ENCODE measurements at places on chromosomes 3 and 15.

- peak; percentile 43 for DNase-seq
- no peak overlapping the region for H3K27ac ChIP-seq
- H3K27me3 ChIP-seq, result no peaks in the 10 kb centered on the region
- no peaks in the 10 kb centered on the region for H3K36me3 ChIP-seq
- no peaks in the 10 kb centered on the region for H3K4me1 ChIP-seq
- no peak overlapping the region for H3K4me3 ChIP-seq
These were observed 32.6 kb upstream of the RAB11A start for GRCh38 chr15:65836665-65837064.

GRCh38 chr3:45599424-45599886 lies 4.9 kb downstream of the LIMD1 start:
- H3K27ac ChIP-seq, result no peak overlapping the region

DNA sequence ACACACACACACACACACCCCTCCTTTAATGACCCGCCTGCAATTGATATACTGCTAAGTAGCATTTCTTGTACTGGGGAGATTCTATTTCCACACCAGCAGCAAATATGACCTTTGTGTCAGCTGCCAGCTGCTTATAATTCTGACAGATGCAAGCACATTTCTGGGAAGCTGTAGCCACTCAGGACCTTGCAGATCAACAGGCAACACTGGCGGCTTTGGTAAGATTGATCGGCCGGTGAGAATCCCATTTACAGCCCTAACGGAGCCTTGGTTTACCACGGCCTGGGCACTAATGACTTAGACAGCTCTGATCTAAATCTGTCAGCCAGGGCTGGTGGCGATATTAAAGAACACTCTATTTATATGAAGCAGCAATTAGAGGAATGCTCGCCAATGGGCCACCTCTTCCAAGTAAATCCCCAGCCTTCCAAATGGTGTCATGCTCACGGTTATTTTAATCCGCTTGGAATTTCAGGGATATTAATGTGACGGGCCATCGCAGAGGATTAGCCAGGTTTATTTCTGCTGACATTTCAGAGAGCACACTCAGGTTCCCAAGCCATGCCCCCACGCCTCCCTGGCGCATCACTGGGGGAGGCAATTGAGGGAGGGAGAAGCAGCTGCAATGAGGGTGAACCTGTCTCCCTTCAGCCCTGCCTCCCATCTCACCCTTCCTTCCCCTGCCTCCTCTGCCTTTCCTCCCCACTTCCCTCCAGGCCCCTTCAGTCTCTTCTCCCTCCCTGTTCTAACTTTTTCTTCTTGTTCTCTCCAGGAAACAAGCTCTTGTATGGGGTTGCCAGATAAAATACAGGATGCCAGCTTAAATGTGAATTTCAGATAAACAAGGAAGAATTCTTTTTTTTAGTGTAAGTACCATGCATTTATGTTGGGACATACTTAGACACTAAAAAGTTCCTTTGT lies 287.0 kb downstream of the TLE3 start:
- H3K4me1 ChIP-seq, result peaks cover 5% of the 10 kb centered on the region
- H3K36me3 ChIP-seq, result no peaks in the 10 kb centered on the region
- H3K27me3 ChIP-seq, result no peaks in the 10 kb centered on the region
- H3K4me3 ChIP-seq, result no peak overlapping the region
- H3K27ac ChIP-seq, result no peak overlapping the region

DNA sequence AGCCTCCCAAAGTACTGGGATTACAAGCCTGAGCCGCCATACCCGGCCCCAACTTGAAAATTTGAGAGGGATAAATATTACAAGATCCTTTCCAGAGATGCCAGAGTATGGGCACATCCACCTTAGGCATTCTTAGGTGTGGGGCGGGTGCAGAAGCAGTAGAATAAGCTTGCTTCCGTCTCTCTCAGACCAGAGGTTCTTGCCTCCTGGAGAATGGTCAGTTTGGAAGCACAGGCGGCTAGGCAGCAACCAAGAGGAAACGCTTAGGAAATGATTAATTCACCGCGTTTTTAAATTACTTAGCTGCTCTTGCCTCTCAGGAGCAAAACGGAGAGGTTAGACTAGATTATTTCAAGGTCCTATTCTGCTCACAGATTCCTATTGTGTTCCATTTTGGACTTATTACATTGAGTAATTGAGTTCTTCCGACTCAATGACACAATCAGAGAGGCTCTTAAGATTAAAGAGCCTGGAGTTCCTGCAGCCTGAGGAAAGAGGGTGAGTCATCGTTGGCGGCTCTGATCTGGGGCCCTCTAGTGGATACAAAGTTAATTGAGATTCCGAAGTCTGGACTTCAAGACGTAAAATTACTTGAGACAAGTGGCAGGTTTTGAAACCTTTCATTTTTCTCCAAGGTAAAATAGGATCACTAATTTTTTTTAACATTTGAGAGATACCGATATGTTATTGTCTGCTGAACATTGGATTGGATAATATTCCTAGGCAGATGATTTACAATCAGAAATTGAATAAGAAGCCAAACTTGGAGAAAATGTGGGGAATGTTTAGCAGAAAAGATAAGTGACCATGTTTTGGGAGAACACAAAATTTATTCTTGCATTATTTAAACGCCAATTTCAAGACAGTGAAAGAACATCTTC lies 5.8 kb upstream of the TOPAZ1 start:
- H3K4me3 ChIP-seq, result no peak overlapping the region
- no peak overlapping the region for H3K27ac ChIP-seq
- H3K27me3 ChIP-seq, result no peaks in the 10 kb centered on the region

DNA sequence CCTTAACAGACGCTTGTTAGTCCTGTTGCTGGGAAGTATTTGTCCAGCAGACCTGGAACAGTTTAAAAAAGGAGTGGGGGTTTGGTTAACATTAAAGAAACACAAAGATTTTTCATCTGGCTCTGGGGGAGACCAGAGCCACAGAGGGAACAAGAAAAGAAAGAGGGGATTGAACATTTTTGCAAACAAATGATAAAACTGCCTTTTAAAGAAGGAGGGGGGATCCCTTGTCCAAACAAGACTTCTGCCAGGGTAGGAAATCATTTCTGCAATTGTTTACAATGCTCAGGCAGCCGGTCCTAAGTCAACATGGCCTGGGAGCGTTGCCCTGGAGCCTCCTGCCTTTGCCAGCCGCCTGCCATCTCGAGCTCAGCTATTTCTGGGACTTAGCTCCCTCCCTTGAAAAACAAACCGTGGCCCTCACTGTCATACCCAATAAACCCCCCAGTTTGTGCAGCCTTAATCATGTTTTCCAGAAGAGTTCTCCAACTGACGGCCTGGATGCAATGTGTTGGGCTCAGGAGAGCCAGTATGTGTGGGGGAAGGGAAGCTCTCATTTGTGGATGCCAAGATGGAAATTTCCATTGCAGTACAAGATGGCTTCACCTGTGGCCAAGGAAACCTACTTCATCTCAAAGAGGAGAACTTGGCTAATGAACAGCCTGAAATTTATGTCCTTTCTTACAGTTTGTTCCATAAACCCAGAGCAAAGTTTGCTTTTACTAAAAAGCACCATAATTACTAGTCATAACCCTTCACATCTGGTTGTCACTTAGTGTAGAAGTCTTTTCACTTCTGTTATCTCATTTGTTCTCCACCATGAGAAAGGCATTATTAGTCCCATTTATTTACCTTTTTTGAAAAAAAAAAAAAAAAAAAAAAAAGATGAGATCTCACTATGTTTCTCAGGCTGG lies 75.9 kb upstream of the RNU6-1 start:
- peak; percentile 57 for DNase-seq
- no peaks in the 10 kb centered on the region for H3K36me3 ChIP-seq
- peak overlapping the region; percentile 16 for H3K27ac ChIP-seq
- peaks cover 10% of the 10 kb centered on the region for H3K4me1 ChIP-seq
- no peak overlapping the region for H3K4me3 ChIP-seq
- H3K27me3 ChIP-seq, result no peaks in the 10 kb centered on the region

DNA sequence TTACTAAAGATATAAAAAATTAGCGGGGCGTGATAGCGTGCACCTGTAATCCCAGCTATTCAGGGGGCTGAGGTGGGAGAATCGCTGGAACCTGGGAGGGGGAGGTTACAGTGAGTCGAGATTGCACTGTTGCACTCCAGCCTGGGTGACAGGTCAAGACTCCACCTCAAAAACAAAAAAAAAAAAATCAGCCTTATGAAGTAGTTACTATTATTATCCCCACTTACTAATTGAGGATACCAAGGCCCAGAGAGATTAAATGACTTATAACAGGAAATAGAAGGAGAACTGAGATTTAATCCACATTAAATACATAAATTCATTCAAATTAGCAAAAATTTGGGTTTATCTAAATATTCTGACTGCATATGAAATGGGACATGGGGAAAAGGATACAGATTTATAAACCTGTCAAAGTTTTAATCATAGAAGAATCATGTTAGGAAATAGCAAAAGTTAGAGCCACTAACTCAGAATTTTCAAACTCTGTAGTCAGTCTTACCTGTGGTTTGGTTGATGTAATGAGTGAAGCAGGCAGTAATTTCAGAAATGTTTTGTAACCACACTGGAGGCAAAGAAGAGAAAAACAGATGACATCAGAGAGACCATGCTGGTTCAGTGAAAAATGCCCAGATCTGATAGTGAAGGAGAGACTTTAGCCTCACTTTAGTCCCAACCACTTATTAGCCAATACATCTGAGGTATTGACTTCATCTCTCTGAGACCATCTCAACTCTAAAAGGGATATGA lies 25.0 kb upstream of the ACAP2 start:
- no peak overlapping the region for H3K27ac ChIP-seq
- H3K27me3 ChIP-seq, result no peaks in the 10 kb centered on the region
- H3K4me3 ChIP-seq, result no peak overlapping the region

GRCh38 chr3:13600950-13601691 lies 52.2 kb downstream of the FBLN2 start:
- no peaks in the 10 kb centered on the region for H3K27me3 ChIP-seq
- no peaks in the 10 kb centered on the region for H3K36me3 ChIP-seq

DNA sequence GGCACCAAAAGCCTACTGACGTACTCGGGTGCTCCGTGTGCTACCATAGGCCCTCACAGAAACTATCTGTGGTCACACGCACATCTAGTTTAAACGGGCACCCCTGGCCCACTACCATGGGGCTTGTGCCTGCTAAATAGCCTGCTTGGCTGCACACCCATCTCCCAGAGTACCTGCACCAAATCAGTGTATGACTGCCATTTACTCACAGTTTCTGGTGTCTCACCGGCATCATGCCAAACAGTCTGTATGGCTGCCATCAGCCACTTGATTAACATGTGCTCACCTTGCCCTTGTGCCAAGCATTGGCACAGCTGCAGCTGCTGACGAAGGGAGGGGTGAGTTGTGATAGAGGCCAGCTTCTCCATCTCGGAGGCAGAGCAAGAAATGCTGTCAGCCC lies 232.7 kb downstream of the IGSF11 start:
- no peaks in the 10 kb centered on the region for H3K36me3 ChIP-seq
- H3K27ac ChIP-seq, result no peak overlapping the region
- no peaks in the 10 kb centered on the region for H3K27me3 ChIP-seq
- no peak for DNase-seq
- H3K4me1 ChIP-seq, result no peaks in the 10 kb centered on the region
